ENCODE measurements at places on chromosomes 3 and 15. TPM values are rescaled to one million over a fixed set of nuclear protein-coding genes. Genes with fewer than 3 reads are reported as not detected.

GRCh38 chr3:6644070-6644929, 216.6 kb upstream of the GRM7 start:
- no peak for DNase-seq

- no peak for DNase-seq
Observed at GRCh38 chr3:189410522-189410921, 220.7 kb upstream of the TP63 start.

- no peak for DNase-seq
Observed at GRCh38 chr15:55247766-55248427, 41.7 kb downstream of the RAB27A start.

- peak; percentile 76 for DNase-seq
Observed at GRCh38 chr3:30355622-30356021, 250.8 kb upstream of the TGFBR2 start.

Gene DNAJA4
- not detected for total RNA-seq

Gene SYNM
- total RNA-seq: 8.3 TPM

Gene EFCC1
- total RNA-seq: not detected

DNA sequence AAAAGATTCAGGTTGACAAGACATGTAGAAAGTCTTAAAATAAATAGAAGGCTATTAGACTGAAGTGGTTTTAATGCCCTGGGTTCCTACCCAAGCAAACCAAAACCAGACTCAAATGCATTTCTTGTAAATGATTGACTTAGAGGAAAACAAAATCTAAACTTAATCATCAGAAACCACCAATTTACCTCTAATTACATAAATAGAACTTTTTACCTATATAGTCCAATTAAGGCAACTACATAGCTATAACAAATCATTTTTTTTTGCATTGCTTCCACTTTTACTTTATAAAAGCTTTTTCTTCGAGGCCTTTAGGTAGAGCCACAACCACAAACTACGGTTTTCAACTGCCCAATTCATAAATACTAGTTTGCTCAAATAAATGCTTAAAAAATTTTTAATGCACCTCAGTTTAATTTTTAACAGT, 231.3 kb upstream of the ARHGEF26 start:
- DNase-seq: no peak

Gene RETNLB
- not detected for total RNA-seq

Gene HDC
- not detected for total RNA-seq

Gene PDIA3
- 180 TPM for total RNA-seq

DNA sequence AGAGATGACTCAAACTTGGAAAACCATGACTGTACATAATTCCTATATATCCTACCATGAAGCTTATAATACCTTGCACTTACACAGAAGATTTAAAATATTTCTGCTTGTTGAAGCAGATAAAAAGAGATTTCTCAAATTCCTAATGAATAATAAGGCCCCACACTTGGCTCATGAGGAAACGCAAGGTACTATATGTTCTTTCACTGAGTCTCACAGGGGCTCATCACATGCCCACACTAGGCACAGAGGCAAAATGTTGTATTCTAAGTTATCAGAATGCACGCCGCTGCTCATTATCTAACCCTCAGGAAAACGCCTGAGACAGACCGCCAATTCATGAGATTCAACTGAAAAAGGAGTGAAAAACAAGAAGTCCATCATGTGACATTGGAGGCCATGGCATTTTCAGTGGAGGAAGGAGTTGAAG, 5.6 kb downstream of the MYO1E start:
- no peak for DNase-seq

All from Caki2 (cell line).